ENCODE measurements at places on chromosomes 13 and 19.

DNA sequence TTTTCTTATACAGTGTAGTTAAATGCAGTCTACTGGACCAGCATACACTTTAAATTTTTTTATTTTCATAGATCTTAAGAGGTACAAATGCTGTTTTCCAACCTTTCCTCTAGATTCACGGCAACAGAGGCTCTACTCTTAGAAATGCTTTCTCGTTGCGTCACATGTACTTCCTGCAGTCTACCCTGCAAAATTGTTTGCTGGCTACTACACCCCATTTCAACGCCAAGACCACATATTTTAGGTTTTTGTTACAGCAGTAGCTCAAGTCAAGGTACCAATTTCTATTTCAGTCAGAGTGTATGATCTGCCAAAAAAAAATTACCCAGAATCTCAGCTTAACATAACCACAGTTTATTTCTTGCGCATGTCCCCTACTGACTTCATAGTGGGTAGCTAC lies 94.1 kb downstream of the TNFSF13B start:
- DNase-seq, result no peak

GRCh38 chr19:28290963-28291657 lies 921.8 kb downstream of the UQCRFS1 start:
- DNase-seq, result peak; percentile 28

- DNase-seq, result no peak
These were observed 405.9 kb downstream of the ZNF536 start for GRCh38 chr19:30778061-30778460.

GRCh38 chr19:412356-413355 lies 3.7 kb upstream of the C2CD4C start:
- DNase-seq, result peak; percentile 50

GRCh38 chr13:28037399-28037798 lies 48.9 kb upstream of the URAD start:
- no peak for DNase-seq

- DNase-seq, result peak; percentile 74
These were observed 1.6 kb downstream of the MEX3D start for GRCh38 chr19:1566392-1567115.

DNA sequence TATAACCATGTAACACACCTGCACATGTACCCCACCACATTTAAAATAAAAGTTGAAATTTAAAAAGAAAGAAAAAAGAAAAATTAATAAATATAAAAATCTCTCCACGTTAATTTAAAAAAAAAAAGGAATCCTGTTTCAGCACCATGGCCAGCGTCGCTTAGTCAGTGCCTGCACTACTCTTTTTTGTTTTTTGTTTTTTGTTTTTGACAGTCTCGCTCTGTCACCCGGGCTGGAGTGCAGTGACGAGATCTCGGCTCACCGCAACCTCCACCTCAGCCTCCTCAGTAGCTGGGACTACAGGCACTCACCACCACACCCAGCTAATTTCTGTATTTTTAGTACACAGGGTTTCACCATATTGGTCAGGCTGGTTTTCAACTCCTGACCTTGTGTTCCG lies 835.9 kb downstream of the UQCRFS1 start:
- no peak for DNase-seq

- no peak for DNase-seq
These were observed 30.1 kb downstream of the SIGLEC7 start for GRCh38 chr19:51172223-51172622.

GRCh38 chr13:110272227-110272626 lies 34.7 kb downstream of the COL4A1 start:
- no peak for DNase-seq

DNA sequence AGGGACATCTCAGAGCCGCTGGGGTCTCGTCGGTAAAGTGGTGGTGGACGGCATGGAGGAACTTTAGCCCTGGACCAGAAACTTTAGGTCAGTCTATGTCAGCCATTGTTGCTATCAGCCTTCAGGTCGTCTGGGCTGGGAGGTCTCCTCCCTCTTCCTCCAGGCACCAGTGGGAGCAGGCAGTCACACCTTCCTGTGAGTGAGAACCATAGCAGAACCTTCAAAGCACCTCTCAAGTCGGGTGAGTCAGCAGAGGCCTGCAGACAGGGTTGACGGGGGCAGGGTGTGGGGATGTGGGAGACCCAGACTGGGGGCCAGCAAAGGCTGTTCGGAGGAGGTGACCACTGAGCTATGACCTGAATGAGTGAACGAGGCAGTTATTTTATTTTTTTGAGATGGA lies 15.4 kb upstream of the SBNO2 start:
- DNase-seq, result no peak

- DNase-seq, result peak; percentile 74
These were observed 3.6 kb upstream of the CEACAM3 start for GRCh38 chr19:41792513-41793413.

DNA sequence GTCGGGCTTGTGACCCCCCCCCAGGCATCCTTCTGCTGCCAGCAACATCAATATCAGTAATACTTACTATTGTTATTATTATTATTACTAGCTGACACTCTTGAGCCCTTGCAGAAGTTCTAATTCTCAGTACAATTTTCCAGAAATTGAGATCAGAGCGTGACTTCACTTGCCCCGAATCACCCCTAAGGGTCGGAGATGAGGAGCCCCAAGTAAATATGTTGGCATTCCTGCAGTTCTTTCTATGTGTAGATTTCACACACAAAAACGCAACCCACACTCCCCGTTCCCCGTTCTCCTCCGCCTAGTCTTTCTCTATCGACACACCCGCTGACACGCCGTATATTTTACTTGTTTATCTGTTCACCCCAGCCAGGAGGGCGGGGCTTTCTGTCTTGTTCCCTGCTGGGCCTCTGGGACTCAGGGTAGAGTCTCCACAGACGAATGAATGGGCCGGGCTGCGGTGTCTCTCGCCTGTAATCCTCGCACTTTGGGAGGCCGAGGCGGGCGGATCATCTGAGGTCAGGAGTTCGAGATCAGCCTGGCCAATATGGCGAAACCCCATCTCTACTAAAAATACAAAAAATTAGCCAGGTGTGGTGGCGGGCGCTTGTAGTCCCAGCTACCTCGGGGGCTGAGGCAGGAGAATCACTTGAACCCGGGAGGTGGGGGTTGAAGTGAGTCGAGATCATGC lies 14.7 kb downstream of the TLE5 start:
- peak; percentile 82 for DNase-seq

DNA sequence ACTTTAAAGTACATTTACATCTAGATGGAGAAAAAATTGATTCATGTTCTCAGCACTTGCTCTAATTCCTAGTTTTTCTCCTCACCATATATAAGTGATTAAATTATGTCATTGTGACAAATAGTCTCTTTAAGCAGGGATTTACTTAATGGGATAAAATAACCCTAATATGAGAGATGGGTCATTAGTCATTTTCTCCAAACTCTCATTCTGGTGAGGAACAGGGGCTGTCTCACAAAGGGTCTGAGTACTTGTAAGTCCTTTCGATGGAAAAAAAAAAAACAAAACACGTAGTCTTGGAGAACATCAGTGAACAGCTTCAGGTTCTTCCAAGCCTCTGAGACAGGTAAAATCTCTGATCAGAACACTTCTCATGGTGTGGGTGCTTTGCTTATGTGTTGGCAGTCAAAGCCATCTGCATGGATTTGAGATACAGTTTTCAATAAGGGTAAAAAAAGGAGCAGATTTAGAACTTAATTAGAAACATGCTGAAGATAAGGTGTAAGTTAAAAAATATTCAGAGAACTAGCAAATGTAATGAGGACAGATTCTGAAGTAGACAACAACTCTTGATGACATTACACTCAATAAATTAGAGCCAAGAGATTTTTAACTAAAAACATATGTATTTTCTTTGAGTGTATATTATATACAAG lies 1668.9 kb upstream of the MIR17HG start:
- no peak for DNase-seq

DNA sequence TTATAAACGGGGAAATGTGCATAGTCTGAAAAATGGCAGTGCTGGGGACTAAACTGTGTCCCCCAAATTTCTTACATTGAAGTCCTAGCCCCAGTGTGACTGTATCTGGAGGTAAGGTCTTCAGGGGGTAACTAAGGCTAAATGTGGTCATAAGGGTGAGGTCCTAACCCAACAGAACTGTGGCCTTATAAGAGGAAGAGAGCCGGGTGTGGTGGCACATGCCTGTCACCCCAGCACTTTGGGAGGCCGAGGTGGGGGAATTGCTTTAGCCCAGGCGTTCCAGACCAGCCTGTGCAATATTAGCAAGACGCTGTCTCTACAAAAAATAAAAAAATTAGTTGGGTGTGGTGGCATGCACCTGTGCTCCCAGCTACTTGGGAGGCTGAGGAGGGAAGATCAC lies 17.8 kb downstream of the PROZ start:
- no peak for DNase-seq
